ENCODE measurements at places on chromosomes 5 and 9.
A peak's percentile ranks its signal among the peaks of the same experiment; 100 is the strongest.

DNA sequence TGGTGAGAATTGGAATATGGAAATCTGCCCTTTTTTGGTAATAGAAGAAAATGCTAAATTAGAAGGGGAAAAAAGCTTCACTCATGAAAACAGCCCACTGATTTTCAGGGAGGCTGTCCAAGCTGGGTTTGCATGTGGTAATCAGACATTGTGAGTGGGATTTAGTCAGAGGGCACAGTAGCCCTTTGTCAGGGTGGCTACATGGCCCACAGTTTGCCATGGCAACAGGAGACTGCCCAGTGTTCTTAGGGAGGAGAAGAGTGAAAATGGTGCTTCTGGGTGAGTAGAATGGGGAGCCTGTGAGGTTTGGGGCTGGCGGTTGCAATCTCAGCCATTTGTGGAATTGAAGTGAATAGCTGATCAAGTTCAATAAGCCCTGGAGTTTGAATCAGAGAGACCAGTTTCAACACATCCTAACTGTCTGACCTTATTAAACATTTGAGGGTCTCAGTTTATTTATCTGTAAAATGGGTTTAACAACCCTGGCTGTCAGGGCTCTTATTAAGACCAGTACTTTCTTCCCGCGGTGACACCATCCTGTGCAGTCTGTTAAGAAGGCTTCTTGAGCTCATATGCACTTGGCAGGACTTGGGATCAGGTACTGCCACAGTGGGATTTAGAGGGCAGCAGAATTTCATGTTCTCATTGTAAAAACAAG, 107.6 kb upstream of the TNC start:
- no peak for DNase-seq

GRCh38 chr9:75000835-75001234, 27.3 kb downstream of the CARNMT1 start:
- no peak for DNase-seq

DNA sequence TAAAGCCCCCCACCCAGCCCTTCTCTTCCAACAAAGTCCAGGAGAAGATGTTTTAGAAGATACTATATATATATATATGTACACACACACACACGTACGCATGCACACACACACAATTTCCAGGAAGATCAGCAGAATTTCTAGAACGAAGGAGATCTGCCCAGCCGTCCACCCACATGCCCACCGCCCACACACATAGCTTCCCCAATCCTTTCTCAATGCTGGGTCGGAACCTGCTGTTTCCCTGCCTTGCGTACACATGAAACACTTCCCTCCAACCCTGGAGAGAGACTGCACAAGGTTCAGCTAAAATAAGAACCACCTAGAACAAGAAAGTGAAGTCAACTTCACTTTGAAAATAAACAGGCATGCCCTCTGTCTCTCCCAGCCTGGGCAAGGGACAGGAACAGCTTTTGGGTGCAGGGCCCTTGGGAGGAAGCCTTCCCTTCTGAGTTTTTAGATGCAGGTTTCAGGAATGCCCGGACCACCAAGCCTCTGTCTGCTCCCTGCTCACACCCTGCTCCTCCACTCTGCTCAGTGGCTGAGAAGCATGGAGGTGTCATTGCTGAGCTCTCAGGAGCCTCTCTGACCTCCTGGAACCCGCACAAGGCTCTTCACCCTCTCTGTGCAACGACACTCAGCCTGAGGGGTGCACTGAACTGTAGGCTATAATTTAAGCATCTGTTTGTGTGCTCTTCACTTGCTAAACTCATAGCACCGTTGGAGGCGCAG, 149.4 kb downstream of the C5orf15 start:
- no peak for DNase-seq

DNA sequence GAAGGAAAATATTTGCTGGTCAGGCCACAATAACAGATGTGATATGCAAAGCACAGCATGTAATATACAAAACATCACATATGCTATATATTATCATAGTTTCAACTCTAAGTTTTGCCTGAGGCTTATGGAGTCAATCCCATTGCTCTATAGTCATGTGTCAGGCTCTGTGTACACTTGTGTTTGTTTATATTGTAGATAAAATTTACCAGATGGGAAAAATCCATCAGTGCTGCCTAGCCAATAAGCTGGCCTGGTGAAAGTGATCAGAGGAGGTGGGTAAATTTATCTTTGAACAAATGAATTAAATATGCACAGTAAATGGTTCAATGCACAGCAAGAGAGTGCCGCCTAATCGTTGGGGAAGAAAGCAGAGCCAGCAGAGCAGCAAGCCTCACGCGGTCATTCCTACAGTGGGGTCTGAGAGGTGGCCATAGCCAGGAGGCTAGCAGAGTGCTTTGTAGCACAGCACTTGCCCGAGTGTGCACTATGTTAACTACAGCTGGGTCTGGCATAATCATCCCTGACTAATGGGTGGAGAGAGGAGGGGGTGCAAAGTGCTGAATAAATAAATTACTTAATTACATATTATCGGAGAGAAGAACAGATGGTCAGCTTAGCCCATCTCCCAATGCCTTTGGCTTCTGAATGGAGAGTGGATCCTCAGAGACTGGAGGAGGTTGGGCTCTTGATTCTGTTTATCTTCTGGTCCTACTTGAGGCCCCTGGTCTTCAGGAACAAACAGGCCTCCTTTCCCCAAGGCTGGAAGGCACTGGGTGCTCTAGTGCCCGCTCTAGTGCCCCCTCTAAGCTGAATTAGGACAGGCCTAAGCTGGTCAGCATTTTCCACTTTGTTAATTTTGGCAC, 153.5 kb downstream of the MAT2B start:
- no peak for DNase-seq

DNA sequence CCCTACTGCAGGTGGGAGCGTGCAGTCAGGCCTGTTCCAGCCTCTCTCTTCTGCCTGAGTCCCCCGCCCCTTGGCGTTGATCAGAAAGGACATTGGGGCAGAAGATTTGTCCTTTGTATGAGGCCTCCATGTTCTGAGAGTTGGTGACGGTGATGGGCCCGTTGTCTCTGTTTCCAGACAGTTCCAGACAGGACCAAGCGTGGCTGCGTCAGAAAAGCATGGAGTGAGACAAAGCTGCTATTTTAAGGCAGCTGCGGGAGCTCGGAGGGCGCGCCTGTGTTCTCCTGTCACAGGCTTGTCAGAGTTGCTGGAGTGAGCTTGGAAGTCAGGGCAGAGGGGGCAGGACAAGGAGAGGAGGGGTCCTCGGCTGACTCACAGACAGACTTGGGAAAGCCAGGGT, 32.1 kb upstream of the SH3PXD2B start:
- DNase-seq, result no peak

DNA sequence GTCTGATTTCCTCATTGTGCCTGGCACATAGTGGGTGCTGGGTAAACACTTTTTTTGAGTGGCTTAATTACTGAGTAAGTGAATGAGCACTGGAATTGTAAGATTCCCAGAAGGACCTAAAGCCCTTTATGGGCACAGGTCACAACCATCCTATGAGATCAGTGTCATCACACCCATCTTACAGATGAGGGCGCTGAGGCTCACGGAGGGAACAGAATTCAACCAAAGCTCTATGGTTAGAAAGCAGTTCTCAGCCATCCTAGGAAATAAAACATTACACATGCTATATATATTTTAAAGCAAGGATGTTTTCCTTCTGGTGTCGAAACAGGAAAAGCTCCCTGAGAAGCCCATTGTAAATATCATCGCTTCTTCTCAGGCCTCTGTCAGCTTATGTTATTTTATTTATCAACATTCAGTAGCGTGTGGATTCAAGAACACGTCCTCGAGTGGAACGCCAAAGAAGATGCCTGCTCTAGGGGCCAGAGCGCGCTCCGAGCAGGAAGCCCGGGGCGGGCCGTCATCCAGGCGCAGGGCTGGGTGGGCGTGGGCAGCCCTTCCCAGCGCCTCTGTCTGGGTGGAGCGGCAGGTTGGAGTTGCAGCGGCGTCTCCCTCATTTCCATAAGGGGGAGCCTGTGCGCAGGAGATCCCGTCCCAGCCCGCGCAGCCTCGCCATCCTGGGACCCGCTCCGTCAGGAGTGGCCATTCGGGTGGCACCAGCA, 155.8 kb upstream of the SMIM23 start:
- peak; percentile 31 for DNase-seq

GRCh38 chr5:142106061-142106460, 2.5 kb upstream of the NDFIP1 start:
- no peak for DNase-seq

DNA sequence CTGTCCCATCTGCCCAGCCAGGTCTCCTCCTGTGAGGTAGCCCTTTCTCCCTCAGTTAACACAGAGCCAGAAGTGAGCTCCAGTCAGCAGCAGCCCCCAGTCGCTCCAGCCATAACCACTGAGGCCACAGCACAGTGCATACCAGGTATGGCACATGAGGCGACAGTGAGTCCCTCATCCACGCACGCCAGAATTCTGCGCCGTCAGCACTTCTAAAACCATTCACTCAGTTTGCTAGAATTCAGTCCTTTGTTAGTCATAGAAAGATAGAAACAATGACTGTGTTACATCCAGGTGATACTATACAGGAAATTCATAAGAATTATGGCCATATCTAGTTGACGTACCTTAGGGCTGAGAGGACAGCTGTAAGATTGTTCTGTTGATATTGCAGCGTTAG, 88.5 kb downstream of the KIAA1958 start:
- DNase-seq, result no peak

DNA sequence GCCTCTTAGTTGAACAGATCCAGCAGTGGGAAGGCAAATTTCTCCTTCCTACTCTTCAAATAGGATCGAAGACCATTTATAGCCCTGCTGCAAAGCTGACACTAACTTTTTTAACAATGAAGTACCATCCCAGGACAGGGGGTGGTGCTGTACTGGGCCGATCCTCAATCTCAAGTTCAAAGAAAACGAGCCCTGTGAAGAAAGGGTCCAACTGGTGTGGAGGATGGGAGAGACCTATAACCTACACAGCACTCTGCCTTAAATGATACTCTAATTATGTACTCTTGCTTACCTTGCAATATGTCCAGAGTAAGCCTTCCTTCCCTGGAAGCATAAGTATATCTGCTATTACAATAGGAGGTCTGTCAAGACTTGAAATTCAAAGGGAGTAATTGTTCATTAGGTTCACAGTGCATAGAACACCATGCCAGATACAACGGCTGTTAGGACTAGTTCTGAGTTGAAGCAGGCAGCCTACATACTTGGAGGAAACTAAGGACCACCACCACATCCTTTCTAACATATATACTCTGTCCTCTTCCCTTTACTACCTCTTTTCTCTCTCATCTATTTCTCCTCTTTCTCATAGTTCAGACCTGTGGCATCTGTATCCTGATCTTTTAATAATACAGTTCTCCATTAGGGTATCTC, 6.2 kb downstream of the ETF1 start:
- no peak for DNase-seq

GRCh38 chr9:28410411-28410810, 837.1 kb upstream of the C9orf72 start:
- DNase-seq, result no peak

GRCh38 chr5:51225789-51226742, 157.2 kb upstream of the ISL1 start:
- no peak for DNase-seq

DNA sequence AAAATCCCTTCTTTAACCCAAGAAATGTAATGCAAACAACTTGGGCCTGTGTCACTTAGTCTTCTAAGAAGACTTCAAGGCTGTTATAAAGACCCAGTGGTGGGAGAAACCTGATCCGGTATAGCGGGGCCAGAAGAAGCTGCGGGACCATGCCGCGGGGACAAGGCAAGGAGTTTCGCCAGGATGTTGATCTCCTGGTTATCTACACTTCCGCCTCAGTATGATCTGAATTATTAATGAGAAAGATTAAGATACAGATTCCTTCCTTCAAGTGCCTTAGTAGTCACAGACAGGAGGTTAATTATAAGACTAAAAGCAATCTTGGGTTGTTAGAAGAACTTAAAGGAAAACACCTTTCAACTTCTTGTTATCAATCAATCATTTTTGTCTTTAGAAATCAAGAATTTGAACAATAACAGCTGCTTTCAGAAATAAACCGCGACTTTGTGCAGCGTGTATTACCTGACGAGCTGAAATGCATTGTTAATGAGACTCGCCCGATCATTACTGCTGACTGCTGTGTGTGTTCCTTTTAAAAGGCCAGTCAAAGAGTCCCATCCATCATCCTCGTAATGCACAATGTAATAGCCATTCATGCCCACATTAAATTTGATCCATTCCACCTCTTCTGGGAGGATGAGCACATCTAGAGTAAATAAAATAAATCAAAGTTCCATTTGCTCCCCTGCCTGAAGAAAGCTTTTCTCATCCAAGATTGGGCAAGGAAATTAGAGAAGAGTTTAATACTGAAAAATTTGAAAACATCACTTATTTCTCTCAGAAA, 22.2 kb downstream of the ERAP1 start:
- DNase-seq, result no peak

- DNase-seq, result no peak
These were observed 1047.4 kb upstream of the C9orf72 start for GRCh38 chr9:28620661-28621060.

GRCh38 chr9:132069046-132069898, 10.4 kb downstream of the MED27 start:
- DNase-seq, result no peak

DNA sequence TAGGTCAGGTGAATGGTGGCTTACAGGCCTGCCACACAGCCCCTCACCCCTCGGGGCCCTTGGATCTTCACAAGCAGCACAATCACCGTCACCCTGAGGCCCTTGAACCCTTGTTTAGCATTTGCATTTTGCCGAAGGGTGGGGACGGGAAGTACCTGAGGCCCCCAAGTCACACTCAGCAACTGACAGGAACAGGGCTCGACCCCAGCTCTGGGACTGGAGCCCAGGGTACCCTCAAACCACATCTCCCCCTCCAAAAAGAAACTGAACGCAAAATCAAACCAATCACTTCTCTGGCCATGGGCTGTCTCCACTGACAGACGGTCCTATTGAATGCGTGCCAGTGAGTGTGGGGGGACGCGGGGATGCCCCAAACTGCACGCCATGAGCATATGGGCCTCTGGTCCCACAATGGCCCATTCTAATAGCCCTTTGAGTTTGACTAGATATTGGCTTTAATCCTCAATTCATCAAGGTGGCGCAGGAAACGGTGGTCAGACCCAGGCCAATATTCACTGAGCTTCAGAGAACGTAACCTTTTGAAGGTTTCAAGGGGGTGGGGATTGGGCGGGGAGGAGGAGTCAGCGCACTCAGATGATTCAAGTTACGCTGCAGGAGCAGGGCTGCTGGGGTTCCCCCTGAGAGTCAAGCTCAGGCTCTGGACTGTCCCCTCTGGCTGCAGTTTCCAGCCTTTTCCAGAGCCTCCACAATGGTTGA, 176.0 kb downstream of the DAB2IP start:
- peak; percentile 11 for DNase-seq

- no peak for DNase-seq
These were observed 312.2 kb downstream of the ARRDC3 start for GRCh38 chr5:91070761-91071550.

DNA sequence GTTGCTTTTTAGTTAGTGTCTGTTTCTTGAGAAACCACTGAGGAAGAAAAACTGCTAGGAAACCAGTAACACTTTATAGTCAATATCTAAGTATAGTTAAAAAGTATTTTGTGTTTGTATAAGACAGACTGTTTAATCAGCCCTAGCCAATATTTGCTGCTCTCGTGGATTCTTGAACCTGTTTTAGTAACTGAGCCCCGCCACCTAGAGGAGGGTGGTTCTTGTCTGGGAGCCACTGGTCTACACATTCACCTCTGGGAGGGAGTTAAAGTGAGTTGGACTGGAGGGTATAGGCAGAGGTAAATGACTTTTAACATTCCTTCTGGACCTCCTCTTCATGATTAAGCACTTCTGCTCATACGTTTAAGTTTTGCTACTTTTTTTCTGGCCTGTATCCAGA, 117.2 kb downstream of the SPATA31D1 start:
- no peak for DNase-seq
